ENCODE measurements at places on chromosomes 1 and 21.
A peak's percentile ranks its signal among the peaks of the same experiment; 100 is the strongest.

- DNase-seq, result no peak
Observed at GRCh38 chr1:208028526-208028925, 117.6 kb upstream of the CD34 start.

GRCh38 chr1:19457607-19458006, 27.7 kb downstream of the CAPZB start:
- no peak for DNase-seq

GRCh38 chr1:160575112-160575664, 4.1 kb downstream of the CD84 start:
- DNase-seq, result no peak

DNA sequence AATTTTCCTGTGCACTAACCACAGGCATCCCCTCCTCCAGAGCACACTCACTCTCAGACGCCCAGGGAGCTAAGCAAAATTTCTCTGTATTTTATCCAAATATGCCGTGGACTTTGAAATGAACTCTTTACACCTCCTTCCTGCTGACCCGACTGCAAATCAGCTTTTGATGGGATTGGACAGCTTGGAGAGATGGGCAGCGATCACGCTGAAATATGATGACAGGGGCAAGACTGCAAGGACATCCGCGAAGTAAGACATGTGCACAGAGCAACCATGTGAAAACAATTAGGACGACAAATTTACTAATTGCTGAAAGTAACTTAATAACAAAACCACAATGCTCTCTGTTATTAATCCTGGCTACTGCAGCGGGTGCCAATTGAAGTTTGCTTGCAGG, 64.6 kb upstream of the CLDN14 start:
- DNase-seq, result no peak

DNA sequence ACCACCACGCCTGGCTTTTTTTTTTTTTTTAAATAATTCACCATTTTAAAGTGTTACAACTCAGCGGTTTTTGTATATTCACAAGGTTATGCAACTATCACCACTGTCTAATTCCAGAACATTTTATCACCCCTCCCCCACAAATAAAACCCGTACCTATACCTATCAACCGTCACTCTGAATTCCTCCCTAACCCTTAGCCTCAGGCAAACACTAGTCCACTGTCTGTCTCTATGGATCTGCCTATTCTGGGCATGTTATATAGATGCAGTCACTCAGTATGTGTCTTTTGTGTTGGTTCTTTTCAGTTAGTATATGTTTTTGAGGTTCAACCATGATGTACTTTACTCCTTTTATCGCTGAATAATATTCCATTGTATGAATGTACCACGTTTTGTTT, 19.3 kb upstream of the GRHL3 start:
- no peak for DNase-seq

GRCh38 chr1:223219846-223220610, 77.0 kb upstream of the TLR5 start:
- no peak for DNase-seq

DNA sequence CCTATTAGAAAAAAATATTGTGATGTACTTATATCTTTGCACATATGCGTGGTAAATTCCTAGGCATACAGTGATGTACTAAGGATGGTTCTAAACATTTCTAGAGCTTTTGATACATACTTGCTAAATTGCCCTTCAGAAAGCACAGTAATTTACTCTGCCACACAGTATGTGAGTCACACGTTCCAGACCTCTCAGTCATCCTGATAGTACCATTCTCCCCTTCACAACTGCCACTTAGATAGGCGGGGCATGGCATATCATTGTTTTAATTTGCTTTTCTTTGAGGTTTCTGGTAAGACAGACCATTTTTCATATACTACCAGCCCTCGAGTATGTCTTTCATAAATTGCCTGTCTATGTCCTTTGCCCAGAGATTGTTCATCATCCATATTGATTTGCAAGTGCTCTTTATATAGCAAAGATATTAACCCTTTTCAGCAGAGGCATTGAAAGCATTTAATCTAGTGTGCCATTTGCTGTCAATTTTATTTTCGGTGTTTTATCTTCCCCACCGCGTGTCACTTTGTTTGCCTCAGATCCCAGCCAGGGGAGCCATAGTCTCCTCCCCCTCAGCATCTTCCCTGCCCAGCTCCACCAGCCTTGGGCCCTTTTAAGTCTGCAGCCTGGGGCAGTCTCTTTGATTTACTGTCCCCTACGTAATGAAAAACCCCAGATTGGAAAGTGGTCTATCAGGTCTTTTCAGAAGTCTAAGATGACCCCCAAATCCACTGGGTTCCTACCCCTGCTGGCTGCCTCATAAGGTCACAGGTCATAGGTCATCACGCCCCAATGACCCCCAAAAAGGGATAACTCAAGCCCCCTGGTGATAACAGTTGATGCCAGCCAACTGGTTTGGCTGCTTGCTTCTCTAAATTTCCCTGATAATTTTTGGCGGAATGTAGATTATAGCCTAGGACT, 11.8 kb upstream of the PAX7 start:
- DNase-seq, result no peak

DNA sequence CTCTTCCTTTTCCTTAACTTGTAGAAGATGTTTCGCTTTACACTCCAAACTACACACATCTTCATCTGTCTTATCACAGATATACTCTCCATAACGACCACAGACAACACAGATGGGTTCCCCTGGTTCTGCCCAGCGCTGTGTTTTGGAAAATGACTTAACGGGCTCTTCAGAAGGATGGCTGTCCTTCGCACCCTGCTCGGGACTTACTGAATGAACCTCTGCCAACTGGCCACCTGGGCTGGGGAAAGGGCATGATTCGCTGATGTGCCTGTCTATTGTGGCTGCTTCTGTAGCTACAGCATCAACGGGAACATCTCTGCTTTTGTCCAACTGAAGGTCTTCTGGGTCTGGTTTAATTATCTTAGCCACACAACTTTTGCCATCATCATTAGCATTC, 3.4 kb downstream of the DDX59 start:
- no peak for DNase-seq

DNA sequence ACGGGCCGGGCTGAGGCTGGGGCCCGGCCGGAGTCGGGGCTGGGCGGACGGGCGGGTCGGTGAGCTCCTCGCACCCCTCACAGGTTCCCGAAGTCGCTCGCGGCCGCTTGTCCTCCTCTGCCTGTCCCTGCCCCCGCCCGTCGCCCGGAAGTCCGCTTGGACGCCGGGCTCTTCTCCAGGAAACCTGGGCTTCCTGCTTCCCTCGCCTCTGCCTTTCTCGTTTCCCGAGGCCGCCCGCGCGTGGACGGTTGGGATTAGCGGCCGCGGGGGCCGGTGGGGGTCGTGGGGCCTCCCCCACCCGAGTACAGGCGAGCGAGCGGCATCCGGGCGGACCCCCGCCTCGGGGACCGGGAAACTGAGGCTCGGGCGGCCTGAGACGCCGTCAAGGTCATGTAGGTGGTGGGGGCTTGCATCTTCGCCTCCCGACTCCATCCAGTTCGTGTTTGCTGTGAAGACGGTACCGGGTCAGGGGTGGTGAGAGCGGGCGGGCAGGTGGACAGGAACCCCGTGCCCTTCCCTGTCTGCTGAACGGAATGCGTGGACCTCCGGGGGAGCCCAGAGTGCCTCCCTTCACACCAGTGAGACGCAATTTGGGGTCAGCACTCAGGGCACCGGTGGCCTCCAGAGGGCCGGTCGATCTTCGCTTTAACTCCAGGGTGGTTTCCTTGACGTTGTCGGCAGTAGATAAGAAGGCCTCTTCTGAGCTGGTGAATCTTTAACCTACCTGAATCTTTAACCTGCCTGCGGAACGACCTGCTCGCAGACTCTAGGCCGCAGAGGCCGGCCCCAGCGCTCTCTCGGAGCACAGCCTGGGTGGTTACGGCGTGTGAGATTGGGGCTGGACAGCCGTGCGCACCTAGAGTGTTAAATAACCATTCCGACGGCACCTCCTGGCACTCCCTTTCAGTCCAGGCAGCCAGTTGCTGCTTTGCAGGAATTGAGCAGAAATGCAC, 686 bp downstream of the ARF1 start:
- no peak for DNase-seq

- DNase-seq, result peak; percentile 31
Observed at GRCh38 chr1:112803906-112804762, 89.0 kb upstream of the PPM1J start.
